ENCODE measurements at places on chromosomes 3 and 15.

GRCh38 chr3:41199866-41200668, 762 bp downstream of the CTNNB1 start:
- DNase-seq: peak; percentile 73

- DNase-seq: no peak
These were observed 274.1 kb downstream of the OTOL1 start for GRCh38 chr3:161770484-161771386.

DNA sequence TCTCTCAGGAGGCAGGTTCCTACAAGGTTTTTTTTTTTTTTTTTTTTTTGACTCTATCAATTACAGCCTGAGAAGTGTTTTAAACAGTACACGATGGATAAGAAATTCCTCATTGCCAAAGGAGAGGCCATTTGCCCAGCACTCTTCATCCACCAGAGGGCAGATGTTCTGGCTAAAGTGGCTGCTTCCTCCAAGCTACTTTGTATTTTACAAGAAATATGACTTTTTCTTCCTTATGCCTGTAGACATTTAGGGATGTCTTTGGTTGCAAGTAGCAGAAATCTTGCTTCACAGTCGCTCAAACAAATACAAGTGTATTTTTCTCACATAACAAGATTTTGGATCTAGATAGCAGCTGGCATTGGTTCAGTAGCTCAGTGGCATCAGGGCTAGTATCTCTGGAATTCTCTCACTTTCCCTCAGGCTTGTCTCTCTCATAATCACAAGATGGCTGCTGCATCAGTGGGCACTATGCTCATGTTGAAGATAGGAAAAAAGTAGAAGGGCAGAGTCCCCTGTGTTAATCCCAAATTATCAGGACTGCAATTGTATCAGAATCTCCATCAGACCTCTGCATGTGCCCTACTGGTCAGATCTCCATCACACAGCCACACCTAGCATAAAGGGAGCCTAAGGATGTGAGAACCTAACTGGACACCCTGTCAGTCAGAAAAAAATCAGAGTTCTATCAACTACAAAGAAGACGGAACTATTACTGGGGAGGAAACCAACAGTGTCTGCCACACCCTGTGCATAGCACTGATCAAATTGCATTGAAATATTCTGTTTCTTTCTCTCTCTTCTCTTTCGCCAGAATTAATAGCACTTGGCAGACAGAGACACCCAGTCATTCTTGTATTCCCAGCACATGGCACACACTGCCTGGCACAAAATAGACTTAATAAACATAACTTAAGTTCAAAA, 138.9 kb upstream of the COL8A1 start:
- DNase-seq: no peak

DNA sequence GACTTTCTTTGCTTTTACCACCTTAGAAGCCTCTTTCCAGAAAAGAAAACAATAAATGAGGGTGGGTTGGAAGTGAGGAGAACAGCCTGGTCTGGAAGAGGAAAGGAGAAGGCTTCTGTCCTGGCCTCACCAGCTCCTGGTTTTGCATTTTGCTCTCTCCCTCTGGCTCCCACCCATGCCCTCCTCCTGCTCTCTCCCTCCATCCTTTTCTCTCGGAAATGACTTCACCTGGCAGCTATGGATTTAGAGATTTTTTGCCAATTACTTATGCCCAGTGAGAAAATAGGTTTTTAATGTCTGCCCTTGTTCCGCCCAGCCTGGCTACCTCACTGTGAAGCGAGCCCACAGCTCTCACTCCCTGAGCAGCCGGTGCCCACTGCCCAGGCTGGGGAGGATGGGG, 77.9 kb upstream of the NTRK3 start:
- DNase-seq: no peak

DNA sequence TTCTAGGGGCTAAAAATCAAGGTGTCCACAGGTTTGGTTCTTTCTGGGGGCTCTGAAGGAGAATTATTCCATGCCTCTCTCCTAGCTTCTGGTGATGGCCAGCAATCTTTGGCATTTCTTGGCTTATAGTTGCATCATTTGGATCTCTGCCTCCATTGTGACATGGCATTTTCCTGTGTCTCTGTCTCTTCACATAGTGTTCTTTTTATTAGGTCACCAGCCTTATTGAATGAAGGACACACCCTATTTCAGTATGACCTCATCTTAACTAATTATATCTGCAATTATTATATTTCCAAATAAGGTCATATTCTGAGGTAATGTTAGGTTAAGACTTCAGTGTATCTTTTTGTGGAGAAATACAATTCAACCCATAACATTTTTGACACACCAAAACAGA, 3.2 kb upstream of the GBE1 start:
- no peak for DNase-seq

- no peak for DNase-seq
These were observed 28.6 kb upstream of the UBE2E2 start for GRCh38 chr3:23174426-23175039.

Data from upper lobe of right lung (tissue), 1 donor.